8988T (cell line): ENCODE measurements at places on chromosomes 6 and 20.

GRCh38 chr6:11889572-11889971, 111.0 kb upstream of the ADTRP start:
- DNase-seq, result no peak

DNA sequence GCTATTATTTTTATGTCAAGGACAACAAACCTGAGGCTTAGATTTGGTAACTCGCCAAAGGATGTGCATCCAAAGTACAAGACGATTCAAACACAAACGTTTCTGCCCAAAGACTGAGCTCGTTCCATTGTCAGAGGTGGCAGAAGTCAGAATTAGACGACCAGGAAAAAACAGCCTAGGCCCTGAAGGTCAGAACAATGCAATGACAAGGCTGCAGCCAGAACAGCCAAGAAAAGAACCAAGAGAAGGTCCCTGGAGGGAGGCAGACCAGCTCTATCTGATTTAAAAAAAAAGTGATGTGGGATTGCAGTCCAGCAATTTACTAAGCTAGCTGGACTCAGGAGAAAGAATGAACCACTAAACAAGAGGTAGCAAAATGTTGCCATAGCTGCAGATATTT, 54.2 kb downstream of the NCOA7 start:
- no peak for DNase-seq

DNA sequence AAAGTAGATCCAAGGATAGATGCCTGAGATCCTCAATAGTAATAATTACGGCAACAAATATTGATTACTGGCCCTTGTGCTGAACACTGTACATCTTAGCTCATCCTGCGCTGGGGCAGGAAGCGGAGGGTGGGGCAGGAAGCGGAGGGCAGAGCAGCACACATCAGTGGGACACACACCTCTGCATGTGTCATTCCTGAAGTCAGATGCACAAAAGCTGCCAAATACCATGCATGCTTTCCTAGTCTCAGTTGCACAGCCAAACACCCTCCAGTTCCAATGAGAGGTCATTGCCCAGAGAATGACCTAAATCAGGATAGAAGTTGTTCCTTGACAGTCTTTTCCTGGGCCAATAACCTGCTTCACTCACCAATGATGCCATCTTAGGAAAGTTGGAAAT, 74.4 kb upstream of the FOXC1 start:
- DNase-seq, result peak; percentile 75

DNA sequence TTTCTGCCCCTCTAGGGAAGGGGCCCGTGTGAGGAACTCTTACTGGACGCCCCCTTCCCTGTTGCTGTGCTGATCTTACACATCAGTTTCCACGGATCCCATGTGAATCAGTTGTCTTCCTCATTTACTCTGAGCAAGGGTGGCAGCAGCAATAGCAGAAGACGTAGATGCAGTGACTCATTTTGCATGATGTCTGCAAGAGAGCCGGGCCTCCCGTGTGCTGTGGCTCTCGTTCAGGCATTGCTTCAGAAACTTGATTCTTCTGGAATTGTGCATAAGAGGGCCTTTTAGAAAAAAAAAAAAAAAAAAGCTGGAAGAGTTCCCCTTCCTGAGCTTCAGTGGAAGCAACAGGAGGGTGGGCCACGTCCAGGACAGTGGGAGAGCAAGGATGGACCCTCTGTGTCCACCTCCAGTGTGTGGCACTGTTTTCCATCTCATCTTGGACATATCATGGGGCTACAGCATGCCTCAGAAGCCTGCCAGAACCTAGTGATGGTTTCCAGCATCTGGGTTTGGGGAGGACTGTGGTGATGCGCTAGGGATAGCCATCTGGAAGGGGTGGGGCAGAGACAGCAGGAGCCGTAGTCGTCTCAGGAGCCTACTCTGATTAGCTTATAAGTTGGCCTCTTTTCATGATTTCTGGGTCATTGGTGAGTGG, 62.1 kb downstream of the FOXO3 start:
- DNase-seq, result no peak

DNA sequence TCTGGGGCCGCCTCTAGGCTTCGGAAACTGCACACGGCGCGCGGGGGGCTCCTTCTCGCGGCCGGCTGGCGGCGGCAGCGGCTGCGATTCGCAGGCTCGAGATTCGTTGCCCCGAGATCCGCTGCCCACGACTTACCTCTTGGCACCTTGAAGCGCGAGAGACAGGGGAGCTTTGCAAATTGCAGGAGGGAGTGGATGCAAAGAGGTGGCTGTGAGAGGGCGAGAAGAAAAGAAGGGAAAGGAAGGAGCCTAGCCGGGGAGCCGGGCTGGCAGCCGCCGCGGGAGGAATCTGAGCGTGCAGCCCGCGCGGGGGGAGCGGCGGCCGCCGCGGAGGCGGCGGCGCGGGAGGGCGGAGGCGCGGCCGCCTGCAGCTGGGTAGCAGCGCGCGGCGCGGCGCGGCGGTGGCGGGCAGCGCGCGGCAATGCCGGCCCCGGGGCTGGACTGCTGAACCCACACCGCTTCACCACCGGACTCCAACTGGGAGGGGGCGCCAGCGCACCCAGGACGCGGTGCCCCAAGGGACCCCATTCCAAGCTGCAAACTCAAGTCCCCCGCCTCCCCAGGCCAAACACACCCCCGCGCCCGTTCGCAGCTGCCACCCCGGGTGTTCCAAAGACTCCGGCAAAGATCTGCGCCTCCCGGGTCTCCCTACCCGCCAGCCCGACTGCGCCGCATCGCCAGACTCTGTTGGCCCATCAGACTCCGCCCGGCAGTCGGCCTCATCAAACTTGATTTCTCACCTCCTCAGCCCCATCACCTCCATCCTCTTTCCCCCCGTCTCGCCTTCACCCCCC, 44.2 kb upstream of the SUPT3H start:
- peak; percentile 75 for DNase-seq

DNA sequence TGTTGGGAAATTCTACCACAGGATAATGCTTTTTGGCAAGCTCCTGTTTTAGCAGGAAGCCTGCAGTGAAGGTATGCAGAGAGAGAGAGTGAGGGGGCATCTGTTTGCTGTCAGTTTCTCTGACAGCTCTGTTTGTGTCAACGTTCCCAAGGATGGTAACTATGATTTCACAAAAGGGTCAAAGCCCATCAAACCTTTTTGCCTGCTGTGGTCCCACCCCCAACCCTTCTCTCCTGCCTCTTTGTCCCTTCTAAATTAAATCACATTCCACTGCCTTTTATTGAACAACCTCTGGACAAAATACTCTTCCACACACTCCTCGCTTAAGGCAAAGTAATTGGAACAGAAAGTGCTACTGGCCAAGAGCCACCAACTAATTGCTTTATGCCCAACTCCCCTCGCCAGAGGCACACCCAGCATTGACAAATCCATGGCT, 128.3 kb downstream of the TSHZ2 start:
- DNase-seq, result no peak

- no peak for DNase-seq
Measured at GRCh38 chr20:1465470-1466210, 1.0 kb downstream of the NSFL1C start.

- DNase-seq, result no peak
Measured at GRCh38 chr6:149065658-149066556, 251.6 kb upstream of the TAB2 start.

DNA sequence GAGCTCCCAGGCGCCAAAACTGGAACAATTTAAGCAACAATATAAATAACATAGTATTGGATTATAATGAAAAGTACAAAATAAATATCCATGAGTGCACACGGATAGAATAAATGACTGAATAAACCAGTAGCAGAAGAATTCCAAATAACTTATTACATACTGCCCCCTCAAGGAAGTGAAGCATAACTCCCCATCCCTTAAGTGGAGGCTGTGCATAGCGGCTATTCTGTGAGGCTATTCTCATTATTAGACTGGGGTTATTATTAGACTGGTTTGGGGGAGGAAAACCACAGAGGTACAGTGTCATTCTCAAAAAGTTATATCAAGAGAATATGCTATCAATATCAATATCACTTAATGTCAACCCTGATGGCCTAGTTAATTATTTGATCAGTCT, 94.4 kb upstream of the SIRPA start:
- no peak for DNase-seq

DNA sequence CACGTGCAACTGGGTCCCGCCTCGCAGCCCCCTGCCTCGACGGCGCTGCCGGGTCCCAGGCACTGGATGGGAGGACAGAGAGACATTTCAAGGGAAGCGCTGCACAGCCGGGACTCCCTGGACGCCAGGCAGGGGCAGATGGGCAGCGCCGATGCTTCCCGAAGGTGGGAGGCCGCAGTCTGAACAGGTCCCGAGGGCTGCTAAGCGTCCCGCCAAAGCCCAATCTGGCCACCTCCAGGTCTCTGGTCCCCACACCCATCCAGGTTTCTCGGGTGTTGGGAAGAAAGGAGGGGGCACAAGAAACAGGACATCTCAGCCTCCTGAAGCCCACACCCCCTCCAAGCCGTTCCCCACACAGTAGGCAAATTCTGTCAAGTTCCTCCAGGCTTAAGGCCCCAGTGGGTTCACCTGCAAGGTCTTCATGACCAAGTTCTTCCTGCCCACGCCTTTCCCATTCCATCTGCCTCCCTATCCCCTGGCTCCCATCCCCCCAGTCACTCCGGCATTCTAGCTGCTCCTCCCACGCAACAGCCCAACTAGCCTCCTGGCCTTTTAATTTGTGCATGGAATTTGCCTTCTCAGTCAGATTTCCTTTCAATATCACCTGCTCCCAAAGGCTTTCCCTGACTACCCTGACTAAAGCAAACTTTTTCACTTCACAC, 5.4 kb upstream of the CPXM1 start:
- peak; percentile 10 for DNase-seq

GRCh38 chr20:38430679-38431325, 4.3 kb downstream of the SNHG17 start:
- no peak for DNase-seq

GRCh38 chr6:53287336-53288225, 61.2 kb downstream of the ELOVL5 start:
- no peak for DNase-seq

GRCh38 chr20:44394452-44394701, 38.9 kb downstream of the HNF4A start:
- no peak for DNase-seq

GRCh38 chr6:137489046-137490005, 4.9 kb downstream of the OLIG3 start:
- DNase-seq, result no peak

GRCh38 chr6:108836061-108836460, 12.2 kb upstream of the ARMC2 start:
- no peak for DNase-seq

GRCh38 chr6:157393669-157394327, 12.8 kb downstream of the ZDHHC14 start:
- no peak for DNase-seq

- no peak for DNase-seq
Measured at GRCh38 chr20:8395956-8396355, 263.9 kb downstream of the PLCB1 start.

GRCh38 chr6:165835410-165835851, 172.4 kb upstream of the PDE10A start:
- no peak for DNase-seq

- DNase-seq, result no peak
Measured at GRCh38 chr20:4560667-4561066, 161.0 kb upstream of the PRND start.

DNA sequence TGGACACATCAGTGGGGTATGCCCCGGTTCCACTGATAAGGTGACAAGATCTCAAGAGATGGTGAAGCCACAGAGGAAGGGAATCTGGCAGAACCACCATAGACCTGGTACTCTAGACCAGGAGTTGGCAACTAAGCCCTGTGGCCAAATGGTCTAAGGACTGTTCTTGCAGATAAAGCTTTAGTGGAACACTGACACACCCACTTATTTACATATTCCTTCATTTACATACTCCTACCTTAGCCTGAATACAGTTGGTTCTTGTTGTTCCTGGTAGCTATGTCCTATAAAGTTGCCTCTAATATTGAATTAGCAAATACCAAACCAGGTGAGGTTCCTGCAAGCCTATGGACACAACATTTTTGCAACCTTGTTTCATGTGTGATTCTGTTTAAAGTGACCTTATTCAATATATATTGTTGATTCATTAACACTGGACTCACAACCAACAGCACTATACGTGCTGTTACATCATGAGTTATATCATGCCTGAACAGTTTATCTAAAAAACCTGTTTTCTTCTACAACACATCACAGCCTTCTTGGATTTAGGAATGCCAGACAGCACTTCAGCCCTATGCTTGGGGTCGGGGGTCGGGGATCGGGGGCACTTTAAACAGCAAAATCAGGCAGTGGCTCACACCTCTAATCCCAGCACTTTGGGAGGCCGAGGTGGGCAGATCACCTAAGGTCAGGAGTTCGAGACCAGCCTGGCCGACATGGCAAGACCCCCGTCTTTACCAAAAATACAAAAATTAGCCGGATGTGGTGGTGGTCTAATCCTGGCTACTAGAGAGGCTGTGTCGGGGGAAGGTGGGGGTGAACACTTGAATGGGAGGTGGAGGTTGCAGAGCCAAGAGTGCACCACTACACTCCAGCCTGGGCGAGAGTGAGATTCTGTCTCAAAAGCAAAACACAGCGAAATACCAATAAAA, 2.5 kb downstream of the CCDC167 start:
- no peak for DNase-seq

- no peak for DNase-seq
Measured at GRCh38 chr20:10665791-10666190, 8.0 kb downstream of the JAG1 start.

GRCh38 chr20:33995053-33995831, 1.5 kb downstream of the RALY start:
- no peak for DNase-seq

GRCh38 chr6:5997420-5997987, 9.2 kb downstream of the NRN1 start:
- no peak for DNase-seq

- no peak for DNase-seq
Measured at GRCh38 chr6:90849686-90850085, 262.8 kb upstream of the MAP3K7 start.

- no peak for DNase-seq
Measured at GRCh38 chr6:45640081-45640491, 262.4 kb upstream of the SUPT3H start.

GRCh38 chr6:5995949-5996713, 10.6 kb downstream of the NRN1 start:
- no peak for DNase-seq

DNA sequence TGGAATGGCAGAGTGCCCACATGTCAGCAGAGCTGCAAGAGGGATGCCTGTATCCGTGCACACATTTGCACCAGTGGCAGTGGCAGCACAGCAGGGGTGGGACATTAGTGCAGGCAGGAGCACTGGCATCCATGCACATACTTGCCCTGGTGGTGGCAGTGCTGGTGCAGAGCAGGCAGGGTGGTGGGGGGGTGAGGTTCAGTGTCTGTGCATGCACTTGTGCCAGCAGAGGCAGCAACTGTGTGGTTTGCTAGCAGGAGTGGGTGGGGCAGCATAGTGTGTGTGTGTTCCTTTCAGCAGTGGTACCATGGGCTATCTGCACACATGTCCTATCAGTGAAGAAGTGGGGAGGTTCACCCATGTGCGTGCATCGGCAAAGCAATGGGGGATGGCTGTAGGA, 151.6 kb downstream of the EPM2A start:
- DNase-seq, result no peak

DNA sequence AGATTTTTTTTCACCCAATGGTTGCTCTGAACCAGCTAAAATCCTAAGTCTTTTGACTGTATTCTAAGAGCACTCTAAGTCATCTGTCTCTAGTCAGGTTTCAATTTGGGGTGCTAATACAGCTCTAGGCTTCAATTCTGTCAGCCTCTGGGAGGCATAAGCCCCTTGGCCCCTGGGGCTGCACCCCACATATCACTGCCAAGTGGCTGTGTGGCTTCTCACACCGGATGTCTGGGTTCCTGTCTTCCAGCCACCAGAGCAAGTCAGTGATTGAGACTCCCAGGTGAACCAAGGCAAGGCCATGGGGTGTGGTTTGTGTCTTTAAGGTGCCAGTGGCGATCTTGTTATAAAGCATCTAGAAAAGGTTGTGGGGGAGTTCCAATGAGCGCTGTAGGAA, 136.5 kb downstream of the TMEM242 start:
- no peak for DNase-seq
